ENCODE measurements at places on chromosomes 2 and 18. TPM values are rescaled to one million over a fixed set of nuclear protein-coding genes. Genes with fewer than 3 reads are reported as not detected.

Gene HMSD
- polyA plus RNA-seq = 0.08 TPM

- peak; percentile 88 for DNase-seq
Observed at GRCh38 chr2:120758181-120759144, 22.8 kb downstream of the GLI2 start.

- no peak for DNase-seq
Observed at GRCh38 chr2:117785740-117786139, 28.8 kb upstream of the DDX18 start.

DNA sequence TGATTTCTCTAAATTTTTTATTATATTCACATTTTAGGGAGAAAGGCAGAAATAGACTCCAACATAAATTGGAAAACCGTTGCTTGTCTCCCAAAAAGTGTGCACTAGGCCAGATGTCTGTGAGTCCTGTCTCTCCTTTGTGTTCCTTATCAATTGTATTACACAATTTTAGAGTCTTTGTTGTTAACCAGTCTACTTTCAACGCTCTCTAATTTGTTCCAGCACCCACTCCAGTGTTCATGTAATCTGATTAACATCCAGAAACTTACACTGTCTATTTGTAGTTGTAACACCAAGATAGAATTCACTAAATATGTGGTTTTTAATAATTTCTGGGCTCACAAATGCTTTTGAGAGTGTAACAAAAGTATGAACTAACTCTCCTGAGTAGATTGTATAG, 195.6 kb downstream of the FSIP2 start:
- no peak for DNase-seq

- no peak for DNase-seq
Observed at GRCh38 chr2:128868686-128869551, 550.3 kb upstream of the HS6ST1 start.

DNA sequence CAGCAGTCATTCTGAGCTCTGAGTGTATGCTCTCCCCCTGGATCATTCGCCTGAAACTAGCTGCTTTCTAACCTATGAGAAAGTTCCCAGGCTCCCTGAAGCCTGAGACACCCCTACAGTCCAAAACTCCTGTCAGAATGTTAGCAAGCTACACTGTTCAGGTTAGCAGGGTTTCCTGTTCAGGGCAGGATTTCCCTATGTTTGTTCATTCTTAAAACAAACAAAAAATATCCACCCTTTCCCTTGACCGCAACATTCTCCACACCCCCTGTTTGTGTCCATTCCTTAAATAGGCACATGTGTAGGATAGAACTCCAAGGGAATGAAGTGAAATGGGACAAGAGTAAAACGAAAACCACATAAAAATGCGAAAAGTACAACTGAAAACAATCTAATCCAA, 83.1 kb downstream of the KLF7 start:
- no peak for DNase-seq

Gene FOXD4L1
- polyA plus RNA-seq = not detected

DNA sequence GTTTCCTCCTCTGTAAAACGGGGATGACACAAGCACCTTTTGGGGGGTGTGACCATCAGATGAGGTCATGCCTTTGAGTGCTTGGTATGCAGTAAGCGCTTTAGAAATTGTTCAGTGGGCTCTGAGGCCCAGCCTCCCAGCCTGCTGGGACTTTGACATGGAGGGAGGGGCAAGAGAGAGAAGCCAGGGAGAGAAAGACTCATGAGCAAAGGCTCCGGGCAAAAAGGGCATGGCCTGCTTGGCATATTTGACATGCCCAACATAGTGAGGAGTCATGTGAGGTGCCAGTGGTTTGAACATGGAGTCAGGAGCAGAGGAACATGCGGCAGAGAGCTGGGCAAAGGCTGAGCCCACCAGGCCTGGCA, 14.0 kb downstream of the TNS1 start:
- no peak for DNase-seq

GRCh38 chr18:36157441-36157840, 27.7 kb downstream of the ELP2 start:
- no peak for DNase-seq

Gene ATG9A
- 29.7 TPM for polyA plus RNA-seq

DNA sequence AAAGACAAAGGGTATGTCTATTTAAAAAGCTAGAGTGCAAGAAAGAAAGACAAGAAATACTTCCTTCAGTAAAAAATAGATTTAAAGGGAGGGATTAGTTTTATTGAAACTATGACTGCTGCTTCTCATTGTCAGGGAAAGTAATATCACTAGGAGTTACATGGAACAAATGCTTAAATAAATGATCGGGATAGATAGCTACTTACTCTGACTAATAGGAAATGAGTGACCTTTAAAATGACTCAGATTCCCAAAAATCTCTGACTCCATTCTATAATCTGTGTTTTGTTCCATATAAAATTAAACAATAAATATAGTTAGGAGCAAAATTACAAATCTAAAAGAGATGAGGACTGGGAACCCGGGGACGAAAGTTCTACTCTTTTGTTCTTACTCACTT, 669.3 kb downstream of the NR4A2 start:
- no peak for DNase-seq

DNA sequence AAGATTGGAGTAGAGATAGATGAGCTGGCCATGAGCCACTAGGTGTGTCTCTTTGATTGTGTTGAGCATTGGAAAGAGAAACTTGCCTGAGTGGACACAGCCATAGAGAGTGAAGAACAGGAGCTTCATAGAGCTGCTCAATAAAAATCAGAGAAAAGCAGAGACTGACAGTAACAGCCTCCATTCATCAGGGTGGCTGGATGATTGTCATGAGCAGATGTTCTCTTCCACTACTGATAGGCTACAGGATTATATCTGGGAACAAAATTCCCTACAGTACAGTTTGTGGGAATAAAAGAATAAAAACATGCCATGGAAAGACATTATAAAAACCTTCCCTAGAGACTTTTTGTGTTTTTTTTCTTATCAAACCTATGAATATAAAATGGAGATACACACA, 404.8 kb upstream of the ACVR2A start:
- no peak for DNase-seq

Gene ITPRIPL1
- polyA plus RNA-seq = 1.2 TPM

DNA sequence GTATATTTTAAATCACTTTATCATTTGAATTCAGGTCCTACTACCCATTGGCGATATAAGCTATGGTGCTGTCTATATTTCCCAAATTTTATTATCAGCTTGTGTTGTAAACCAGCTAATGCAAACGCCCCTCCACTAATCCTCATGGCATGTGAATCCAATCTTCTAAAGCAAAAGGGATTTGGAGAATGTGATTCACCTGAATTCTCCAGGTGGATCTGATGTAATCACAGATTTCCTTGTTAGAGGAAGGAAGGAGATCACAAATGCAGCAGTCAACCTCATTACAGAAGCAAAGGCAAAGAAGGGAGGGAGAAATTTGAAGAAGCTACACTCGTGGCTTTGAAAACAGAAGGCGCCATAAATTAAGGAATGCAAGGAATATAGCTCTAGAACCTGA, 431.1 kb upstream of the CDH19 start:
- no peak for DNase-seq
